GM23248 (cell line): ENCODE measurements at places on chromosomes 4 and X.
A peak's percentile ranks its signal among the peaks of the same experiment; 100 is the strongest.

DNA sequence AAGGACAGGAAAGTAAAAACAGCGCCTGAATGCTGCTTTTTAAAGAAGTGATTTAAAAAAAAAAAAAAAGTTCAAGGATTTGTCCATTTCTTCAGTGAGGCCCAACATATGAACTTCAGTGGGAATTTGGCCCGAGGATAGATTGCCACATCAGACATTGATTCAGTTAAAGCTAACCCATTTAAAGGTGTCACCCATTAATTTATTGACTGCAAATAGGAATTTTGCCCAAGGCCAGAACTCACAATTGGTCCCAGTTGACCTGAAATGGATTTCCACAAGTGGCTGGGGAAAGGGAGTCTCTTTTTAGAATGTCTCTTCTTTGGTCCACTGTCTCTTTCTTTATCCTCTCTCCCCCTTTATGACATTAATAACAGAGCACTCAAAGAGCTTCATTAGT lies 86.5 kb upstream of the RPL34 start:
- DNase-seq, result no peak

- no peak for DNase-seq
These were observed 555.4 kb downstream of the BCOR start for GRCh38 chrX:39542316-39542715.

DNA sequence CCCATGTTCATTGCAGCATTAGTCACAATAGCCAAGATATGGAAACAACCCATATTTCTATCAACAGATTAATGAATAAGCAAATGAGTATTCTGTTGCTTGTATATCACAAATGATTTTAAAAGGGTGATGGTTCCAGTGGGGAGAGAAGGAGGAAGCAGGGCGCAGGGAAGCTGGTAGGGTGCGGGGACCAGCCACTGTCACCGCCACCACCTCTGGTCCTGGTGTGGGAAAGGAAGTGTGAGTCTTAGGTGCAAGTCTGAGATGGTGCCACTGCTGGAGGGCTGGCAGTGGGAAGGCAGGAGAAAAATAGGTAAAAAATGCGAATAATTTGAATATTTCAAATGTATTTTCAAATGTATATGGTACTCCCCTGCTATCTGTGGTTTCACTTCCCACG lies 286.8 kb upstream of the DDX53 start:
- DNase-seq, result no peak

- peak; percentile 37 for DNase-seq
These were observed 965 bp downstream of the TCEAL4 start for GRCh38 chrX:103586314-103586646.

- peak; percentile 31 for DNase-seq
These were observed 167.4 kb upstream of the NAP1L5 start for GRCh38 chr4:88865046-88865445.

GRCh38 chr4:40842725-40843423 lies 93.1 kb downstream of the NSUN7 start:
- DNase-seq, result no peak

- DNase-seq, result no peak
These were observed 649.7 kb downstream of the GRID2 start for GRCh38 chr4:92953462-92953861.
